T-cell (primary cell): ENCODE measurements at places on chromosomes 7 and 10. TPM values are rescaled to one million over a fixed set of nuclear protein-coding genes. Genes with fewer than 3 reads are reported as not detected.

GRCh38 chr10:72567889-72568640 lies 57.8 kb downstream of the MICU1 start:
- DNase-seq = no peak

GRCh38 chr7:116393654-116394053 lies 105.9 kb upstream of the CAV2 start:
- DNase-seq = no peak

DNA sequence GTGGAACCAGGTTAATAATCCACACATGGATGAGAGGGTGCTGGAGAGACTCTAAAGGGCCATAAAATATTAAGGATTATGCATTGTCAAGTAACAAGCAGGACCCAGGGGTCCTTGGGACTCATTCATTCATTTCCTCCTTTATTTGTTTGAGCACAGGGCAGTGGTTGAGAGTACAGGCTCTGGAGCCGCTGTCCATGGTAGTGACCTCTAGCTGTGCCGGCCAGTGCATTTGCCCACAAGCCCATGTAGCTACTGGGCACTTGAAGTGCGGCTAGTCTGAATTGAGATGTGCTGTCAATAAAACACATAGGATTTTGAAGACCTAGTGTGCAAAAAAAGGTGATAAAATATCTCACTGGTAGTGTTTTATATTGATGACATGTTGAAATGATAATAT lies 137.6 kb downstream of the C10orf105 start:
- DNase-seq = no peak

Gene SGCE
- 0.63 TPM for total RNA-seq

Gene BMS1
- 16.4 TPM for total RNA-seq

Gene NXPH1
- not detected for total RNA-seq
